ENCODE measurements at places on chromosomes 4 and X.
A peak's percentile ranks its signal among the peaks of the same experiment; 100 is the strongest.

DNA sequence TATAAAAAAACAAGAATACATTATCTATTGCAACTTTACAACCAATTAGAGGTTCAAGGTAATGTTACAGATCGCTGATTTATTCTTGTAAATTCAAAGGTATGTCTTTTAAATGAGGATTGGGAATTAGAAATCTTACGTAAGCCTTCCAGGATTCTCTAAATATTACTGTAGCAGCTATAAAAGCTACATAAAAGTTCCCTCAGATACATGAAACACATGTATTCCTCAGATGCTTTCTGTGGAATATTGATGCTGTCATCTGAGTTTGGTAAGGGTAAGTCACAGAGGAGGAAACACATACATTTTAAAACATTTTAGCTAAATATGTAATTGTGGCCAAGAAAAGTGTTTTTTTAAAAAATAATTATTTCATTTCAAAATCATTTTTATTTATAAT is 3.4 kb downstream of the AFP start:
- no peak for DNase-seq

GRCh38 chr4:107655289-107655688 is 64.7 kb downstream of the PAPSS1 start:
- no peak for DNase-seq

DNA sequence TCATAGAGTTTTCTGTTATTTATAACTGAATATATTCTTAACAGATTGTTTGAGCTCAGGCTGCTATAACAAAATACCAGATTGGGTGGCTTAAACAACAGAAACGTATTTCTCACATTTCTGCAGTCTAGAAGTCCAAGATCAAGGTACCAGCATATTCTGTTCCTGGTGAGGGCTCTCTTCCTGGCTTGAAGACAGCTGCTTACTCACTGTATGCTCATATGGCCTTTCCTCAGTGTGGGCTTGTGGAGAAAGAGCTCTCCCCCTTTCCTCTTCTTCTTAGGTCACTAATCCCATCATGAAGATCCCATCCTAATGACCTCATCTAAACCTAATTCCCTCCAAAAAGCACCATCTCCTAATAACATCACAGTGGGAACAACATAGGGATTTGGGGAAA is 117.8 kb downstream of the RASGEF1B start:
- no peak for DNase-seq

DNA sequence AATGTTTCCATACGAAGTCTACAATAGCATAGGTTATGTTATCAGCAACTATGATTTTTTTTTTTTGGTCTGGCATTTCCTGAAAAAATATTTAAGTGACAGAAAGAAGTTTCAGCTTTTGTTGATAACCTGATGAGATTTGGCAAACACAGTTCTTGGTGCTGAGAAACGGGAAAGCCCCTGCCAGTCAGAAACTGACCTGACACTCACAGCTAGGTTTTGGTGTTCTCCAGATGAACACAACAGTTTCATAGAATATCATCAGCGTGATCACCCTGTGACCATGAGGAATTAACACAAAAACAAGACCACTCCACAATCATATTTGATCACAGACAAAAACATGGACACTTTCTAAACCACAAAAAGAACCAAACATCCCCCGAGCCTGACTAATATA is 152.5 kb upstream of the DCAF8L1 start:
- no peak for DNase-seq

GRCh38 chr4:37798616-37799015 is 27.9 kb upstream of the PGM2 start:
- no peak for DNase-seq

DNA sequence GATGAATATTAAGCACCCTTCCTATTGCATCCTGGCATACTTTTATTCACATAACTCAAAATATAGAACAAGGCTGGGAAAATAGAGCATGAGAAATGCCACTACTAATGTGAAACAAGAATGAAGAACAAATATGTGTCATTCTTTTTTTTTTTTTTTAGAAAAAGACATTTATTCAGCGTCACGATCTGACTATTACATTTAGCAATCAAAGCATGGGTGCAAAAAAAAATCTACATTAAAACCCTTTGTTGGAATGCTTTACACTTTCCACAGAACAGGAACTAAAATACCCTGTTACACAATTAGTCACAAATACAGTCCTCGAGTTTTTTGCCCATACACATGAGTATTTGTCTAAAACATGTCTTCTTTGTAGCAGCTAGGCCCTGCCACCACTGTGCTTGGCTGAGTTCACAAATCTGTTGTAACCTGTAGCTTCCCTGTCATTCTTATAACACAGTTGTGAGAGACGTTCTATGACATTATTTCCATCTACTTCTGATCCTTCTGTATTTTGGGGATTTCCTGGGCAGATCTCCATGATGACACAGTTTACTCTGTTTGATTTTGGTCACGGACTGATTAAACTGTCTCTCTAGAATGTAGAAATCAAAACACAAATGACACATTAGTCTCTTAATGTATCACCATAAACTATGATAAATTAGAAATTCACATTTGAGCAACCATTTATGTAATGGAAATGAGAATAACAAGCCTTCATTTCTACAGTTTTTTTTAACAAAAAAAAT is 9.4 kb upstream of the TET2 start:
- DNase-seq: no peak

- no peak for DNase-seq
These were observed 977.8 kb downstream of the FSTL5 start for GRCh38 chr4:161186012-161186411.

- DNase-seq: no peak
These were observed 339.4 kb upstream of the ZCCHC13 start for GRCh38 chrX:73964579-73964978.

DNA sequence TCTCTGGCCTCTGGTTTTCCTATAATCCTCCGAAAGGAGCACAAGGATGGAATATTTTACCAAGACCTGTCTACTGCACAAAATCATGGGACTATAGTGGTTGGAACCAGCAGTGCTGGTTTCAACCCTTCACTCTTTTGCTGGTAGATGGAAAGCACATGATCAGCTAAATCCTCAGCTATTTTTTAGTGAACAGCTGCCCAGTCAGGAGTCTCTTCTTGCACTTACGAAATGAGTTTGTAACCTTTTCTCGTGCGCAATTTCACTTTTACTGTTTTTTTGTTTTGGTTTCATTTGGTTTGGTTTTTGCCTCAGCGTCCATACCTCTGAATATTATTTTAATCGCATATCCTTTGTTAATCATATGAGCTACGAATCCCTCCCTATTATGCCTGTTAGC is 418.5 kb upstream of the CPEB2 start:
- no peak for DNase-seq

- DNase-seq: peak; percentile 20
These were observed 139.6 kb downstream of the SOWAHB start for GRCh38 chr4:76758290-76758882.

DNA sequence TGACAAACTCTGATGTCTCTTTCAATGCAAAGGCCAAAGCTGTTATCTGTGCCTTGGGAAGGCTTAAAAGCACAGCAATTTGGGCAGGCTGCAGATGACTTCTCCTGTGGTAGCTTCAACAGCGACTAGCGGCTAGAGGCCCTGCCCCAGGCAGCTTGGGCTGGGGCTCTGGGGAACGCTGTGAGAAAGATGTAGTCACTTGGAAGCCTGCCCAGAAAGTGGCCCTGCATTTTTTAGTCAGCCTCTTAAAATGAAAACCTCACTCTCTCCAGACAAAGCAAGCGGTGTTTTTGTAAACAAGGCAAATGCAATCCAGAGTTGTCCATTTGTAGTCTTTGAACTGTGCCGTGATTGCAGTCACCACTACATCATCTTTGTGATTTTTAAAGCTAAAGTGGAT is 27.5 kb downstream of the PCYT1B start:
- peak; percentile 18 for DNase-seq

GRCh38 chr4:137694138-137694537 is 161.8 kb upstream of the PCDH18 start:
- DNase-seq: no peak
